ENCODE measurements at places on chromosomes 2 and 18.
A peak's percentile ranks its signal among the peaks of the same experiment; 100 is the strongest.

- DNase-seq = no peak
Observed at GRCh38 chr2:27839022-27839618, 51.1 kb downstream of the RBKS start.

- peak; percentile 44 for DNase-seq
Observed at GRCh38 chr2:40244675-40245074, 207.2 kb downstream of the SLC8A1 start.

- no peak for DNase-seq
Observed at GRCh38 chr2:29562319-29562718, 359.1 kb downstream of the ALK start.

GRCh38 chr2:188410504-188411235, 119.0 kb downstream of the GULP1 start:
- DNase-seq = no peak

DNA sequence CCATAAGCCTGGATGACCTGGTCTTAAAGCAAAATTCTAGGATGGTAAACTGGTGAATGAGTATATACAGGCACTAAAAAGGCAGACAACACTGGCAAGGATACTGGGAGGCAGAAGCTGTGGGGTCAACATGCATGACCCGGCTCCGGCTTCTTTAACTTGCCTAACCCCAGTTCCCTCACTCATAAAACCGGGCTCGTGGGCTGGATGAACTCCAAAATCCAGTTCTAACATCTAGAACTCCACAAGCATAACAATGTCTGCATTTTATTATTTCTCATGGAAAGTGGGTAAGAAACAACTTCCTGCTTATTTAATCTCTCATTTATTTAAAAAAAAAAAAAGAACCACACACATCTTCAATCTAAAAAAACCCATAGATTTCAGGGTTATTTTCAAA, 57.3 kb downstream of the FARSB start:
- DNase-seq = no peak

GRCh38 chr2:239380831-239381708, 19.8 kb downstream of the HDAC4 start:
- no peak for DNase-seq

DNA sequence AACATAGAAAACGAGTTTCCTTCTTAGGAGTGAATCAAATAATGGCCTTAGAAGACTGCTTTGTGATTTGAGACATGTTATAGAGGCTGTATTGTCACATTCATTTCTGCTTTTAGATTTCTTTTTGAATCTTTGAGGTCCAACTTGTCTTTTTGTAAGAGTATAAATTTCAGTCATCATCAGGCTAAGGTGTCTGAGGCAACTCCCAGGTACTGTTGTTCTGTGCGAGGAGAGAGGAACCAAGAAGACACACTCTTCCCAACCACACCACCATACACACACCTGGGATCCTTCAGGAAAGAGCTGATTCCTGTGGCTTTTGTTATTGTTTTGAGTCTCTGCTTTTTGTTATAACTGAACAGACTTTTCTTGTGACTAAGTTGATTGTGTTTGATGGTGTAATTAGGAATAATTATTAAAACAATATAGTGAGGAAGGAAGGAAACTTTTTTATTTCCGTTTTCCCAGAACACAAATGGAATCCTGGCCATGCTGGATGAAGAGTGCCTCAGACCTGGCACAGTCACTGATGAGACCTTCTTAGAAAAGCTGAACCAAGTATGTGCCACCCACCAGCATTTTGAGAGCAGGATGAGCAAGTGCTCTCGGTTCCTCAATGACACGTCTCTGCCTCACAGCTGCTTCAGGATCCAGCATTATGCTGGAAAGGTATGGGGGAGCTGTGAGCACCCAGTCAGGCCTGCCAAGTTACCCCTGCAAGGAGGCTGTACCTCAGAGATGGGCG, 140.4 kb downstream of the MYO1B start:
- no peak for DNase-seq

DNA sequence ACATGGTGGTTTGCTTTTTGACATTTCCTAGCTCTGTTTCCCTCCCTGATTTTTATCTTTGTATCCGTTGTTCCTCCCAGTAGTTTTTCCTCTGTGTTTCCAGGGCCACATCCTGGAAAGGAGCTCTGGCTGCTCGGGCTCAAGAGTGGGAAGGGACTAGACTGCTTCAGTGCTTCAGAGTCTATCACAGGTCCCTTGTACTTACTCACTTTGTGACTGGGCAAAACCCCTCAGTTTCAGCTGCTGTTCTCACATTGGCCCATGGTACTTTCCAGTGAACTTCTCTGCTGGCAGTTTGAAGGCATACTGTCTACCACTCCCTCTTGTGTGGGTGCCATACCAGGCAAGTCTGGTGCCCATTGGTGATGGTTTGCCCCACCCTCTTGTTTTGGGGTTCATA, 7.5 kb upstream of the STAMBP start:
- no peak for DNase-seq

- no peak for DNase-seq
Observed at GRCh38 chr2:85393836-85394235, 16.3 kb downstream of the CAPG start.

- DNase-seq = no peak
Observed at GRCh38 chr2:238890618-238891456, 43.0 kb downstream of the TWIST2 start.

- no peak for DNase-seq
Observed at GRCh38 chr2:137776697-137777096, 187.6 kb upstream of the HNMT start.

DNA sequence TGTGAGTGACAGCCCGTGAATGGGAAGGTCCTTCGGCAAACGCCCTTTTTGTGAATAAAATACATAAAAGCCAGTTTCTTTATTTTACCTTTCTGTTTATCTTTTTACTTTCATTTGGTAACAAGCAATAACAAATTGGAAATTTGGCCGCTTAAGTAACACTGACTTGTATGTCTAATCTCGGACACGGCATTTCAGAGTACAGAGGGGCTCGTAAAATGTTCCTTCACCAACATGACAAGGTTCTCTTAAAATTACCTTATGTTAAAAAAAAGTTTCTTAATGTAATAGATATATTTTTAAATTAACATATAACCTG, 558 bp upstream of the NEMP2 start:
- DNase-seq = peak; percentile 39

GRCh38 chr2:129877795-129878775, 101.4 kb upstream of the RAB6C start:
- DNase-seq = peak; percentile 17

DNA sequence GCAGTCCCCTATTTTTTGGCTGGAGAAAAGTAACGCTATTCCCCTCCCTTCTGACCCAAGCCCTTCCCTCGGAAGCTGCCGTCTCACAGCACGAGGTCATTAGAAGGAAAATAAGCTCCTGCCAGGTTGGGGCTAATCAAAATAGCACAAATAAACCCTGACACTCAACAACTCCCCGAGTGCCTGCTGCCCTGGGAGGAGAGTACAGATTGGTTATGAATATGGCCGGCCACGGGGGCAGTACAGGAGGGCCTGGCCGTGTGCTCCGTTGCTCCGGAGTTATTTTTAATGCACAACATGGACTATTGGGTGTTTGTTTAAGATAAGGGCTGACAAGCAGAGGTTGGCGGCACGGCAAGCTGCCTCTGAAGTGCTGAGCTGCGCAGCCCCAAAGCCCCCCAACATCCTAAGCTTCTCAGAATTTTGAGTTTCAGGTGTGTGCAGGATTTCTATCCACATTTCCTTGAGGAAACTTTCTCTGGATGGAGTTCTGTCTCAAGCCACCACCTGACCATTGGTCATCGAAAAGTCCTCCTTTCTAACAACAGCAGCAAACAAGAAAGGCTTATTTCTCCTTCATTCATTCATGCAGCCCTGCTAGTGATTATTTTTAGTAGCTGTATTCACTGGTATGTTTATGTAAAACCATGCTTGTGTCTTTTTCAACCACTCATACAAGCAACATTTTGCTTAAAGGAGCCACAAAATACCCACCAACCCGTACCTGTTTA, 58.7 kb downstream of the PAX3 start:
- DNase-seq = peak; percentile 25

- no peak for DNase-seq
Observed at GRCh38 chr2:123040506-123040905, 984.6 kb upstream of the CNTNAP5 start.

DNA sequence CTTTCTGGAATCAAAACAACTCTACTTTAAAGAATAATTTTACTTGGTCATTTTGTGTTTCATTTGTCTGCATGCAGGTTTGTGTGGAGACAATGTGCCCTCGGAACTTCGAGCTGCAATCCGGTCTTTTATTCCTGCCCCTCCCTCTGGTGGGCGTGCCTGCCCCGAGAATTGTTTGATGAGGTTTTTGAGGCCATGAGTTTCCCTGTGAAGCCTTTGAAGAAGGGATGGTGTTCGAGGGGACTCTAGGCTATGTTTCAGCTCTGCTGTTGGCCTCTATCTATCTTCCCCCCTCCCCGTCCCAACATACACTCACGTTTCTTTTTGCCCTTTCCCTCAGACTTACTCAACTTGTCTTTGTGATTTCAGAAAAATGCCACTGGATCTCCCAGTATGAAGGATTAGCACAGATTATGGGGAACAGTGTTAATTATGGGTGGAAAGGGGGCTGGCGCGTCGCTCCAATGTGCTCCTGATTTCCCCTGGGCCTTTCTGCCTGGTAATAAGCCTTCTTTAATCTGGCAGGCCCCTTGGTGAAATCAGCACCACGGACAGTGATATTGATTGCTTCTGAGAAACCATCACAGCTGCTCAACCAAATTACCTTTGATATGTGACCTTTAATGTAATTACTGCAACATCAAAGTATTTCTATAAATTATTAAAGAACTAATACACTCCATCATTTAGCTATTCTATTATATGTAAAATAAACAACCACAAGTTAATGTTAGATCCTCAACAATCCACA, 82.2 kb downstream of the CELF4 start:
- DNase-seq = no peak

- no peak for DNase-seq
Observed at GRCh38 chr2:65050931-65051330, 5.3 kb upstream of the CEP68 start.

- DNase-seq = no peak
Observed at GRCh38 chr18:12637901-12638643, 19.8 kb downstream of the SPIRE1 start.

DNA sequence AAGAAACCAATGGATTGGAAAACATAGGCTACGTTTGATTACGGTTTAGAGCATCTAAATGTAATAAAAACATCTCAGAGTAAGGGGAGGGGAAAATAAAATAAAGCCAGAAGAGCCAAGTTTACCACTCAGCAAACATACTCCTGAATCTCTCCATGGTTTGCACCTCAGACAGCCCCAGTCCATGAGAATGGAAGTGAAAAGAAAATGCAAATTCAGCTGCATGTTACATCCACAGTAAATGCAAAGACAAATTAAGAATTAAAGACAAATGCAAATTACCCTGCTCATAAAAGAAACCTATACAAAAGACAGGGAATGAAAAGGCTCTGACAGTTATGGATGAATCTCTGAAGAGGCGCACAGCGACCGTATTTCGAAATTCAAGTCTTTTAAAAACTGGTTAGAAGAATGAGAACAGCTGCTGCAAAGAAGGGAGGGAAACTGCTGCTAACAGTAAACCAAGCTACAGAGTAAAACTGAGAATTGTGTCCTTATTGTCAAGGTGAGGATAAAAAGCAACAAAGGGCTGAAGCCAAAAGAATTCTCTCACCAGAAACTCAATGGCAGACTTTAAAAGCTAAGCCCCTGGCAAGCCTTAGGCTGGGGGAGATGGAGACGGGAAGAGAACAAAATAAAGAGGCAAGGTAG, 197.9 kb upstream of the ACVR2A start:
- DNase-seq = no peak

- DNase-seq = no peak
Observed at GRCh38 chr2:100057901-100058261, 84.5 kb downstream of the AFF3 start.

GRCh38 chr18:63366213-63367052, 573 bp downstream of the KDSR start:
- DNase-seq = peak; percentile 30

DNA sequence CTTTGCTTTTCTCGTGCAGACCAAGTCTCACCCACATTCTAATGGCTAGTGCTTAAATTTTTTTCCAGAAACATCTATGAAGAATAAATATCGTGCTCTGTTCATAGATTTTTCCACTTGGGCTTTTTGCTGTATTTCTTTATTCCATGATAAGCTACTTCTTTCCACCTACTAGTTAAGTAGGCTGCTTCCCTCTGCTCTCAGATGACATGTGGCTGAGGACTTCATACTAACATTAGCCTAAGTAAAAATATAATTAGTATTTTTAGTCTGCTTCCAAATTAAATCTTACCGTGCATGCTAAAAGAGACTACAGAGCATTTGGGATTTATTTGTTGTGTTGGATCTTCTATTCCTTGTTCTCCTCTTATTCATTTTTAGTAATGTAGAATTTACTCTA, 102.4 kb downstream of the SH3RF3 start:
- DNase-seq = no peak

GRCh38 chr2:171406044-171406443, 27.7 kb downstream of the METTL8 start:
- no peak for DNase-seq

GRCh38 chr18:37533647-37534584, 31.7 kb downstream of the CELF4 start:
- no peak for DNase-seq

DNA sequence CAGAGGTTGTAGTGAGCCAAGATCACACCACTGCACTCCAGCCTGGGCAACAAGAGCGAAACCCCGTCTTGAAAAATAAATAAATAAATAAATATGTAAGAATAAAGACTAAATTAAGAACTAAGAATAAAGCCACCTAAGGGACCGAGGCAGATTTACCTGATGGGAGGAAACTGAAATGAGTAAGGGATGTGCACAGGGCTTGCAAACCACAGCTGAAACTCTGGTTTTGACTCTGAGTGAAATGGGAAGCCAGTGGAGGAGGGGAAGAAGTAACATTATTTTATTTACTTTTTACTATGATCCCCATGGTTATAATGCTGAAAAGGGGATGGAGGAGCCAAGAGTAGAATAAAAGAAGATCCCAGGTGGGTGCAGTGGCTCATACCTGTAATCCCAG, 107.3 kb downstream of the CABYR start:
- no peak for DNase-seq

- DNase-seq = no peak
Observed at GRCh38 chr2:120596990-120597594, 138.6 kb upstream of the GLI2 start.

DNA sequence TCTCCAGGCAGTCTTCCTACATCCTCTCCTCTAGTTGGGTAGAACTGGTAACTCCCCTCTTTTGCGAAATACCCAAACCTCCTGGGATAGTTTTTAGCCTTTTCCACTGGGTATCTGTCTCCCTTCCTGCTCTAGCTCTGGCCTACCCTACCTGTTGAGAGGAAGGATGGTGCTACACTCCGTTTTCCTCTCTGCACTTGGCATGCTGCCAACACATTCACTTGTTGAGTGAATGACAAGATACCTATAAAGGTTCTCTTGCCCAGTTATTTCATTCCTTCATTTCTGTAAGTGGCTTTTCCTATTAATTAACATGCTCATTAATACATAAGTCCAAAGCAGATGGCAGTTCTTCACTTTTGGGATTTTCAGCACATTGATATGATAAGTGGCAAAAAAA, 293.8 kb downstream of the CNTNAP5 start:
- no peak for DNase-seq

DNA sequence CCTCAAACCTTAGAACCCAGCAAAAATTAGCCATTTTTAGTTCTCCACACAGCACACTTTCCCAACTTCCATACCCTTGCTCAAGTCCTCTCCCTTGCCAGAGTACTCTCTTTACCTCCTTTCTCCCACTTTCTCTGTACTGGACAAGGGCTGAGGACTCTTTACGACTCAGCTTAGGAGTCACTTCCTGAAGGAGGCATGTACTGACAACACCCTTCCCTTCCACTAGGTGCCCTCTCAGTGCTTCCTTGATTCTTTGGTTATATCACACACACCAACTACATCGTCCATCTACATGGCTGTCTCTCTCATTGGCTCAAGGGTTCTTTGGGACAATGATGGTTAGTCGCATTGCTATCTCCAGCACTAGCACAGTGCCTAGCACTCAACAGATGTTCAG, 5.2 kb upstream of the C18orf63 start:
- DNase-seq = no peak
